ENCODE measurements at places on chromosomes 11 and 22.

GRCh38 chr11:36033082-36033751 lies 89.4 kb downstream of the LDLRAD3 start:
- no peak for DNase-seq

- DNase-seq = no peak
Observed at GRCh38 chr22:21624880-21625791, 4.7 kb downstream of the YDJC start.

GRCh38 chr22:44837481-44837880 lies 85.1 kb downstream of the ARHGAP8 start:
- DNase-seq = no peak

DNA sequence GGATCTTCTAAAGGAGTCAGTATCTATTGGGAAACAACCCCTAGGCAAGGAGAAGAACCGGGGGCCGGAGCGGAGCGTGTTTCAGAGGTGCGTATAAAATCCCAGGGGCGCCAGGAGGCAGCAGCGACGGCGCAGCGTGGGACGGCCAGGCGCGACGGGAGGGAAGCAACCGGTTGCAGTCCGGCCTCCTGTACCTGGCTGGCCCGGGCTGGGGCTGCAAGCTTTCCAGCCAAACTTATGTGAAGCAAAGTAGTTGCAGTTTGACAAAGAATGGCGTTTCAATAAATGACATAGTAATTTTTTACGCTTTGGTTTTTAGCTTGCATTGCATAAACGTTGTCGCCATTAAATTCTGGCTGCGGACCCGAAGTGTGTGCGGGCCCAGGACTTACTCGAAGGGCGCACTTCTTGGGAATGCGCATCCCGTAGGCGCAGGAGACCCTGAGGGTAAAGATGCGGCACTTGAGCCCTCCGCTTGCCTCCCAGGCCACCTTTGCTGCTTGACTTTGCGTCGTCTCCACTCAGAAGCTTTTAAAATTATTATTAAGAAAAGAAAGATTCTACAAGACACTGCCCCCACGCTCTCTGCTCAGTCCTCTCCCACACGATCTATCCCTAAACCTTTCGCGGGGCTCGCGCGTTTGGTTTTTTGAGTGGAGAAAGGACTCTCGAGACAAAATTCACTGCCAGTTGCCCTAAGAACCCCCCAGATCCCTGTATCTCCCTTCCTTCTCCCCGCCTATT lies 1.6 kb upstream of the WT1 start:
- no peak for DNase-seq

- DNase-seq = peak; percentile 37
Observed at GRCh38 chr11:69918938-69919650, 99.9 kb upstream of the FGF3 start.

DNA sequence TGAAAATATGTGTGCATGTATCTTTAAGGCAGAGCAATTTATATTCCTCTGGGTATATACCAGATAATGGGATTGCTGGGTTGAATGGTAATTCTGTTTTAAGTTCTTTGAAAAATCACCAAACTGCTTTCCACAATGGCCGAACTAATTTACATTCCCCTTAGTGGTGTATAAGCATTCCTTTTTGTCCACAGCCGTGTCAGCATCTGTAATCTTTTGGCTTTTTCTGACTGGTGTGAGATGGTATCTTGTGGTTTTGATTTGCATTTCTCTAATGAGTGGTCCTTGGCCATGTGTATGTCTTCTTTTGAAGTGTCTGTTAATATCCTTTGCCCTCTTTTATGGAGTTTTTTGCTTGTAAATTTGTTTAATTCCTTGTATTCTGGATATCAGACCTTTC lies 24.3 kb downstream of the CCDC15 start:
- DNase-seq = no peak

DNA sequence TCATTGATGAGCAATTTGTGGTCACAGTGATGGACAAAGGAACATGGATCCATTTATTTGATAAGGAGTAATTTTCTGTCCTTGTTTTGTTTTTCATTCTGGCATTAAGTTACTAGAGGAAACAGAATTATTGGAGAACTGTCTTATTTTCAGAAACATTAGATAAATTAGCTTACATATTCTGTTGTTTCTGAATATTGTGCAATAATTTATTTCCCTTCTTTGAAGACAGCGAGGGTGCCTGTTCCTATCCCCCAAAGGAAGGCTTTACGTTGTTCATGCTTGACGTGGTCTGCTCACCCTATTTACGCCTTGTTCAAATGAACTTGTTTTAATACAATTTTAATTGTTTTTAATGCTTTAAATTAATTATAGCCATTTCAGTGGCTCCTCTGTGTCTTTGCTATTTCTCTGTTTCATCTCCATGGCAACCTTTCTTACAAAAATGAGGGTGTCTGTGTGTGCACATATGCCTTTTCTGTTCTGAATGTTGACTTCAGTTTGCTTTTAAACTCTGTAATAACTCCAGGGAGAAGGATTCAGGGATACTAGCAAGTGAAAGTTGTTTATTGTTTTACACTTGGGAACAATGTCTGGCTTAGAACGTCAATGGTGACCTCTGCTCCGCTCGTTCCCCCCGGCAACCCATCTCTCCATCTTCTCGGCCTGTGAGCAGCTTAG lies 138.3 kb upstream of the PLET1 start:
- no peak for DNase-seq

DNA sequence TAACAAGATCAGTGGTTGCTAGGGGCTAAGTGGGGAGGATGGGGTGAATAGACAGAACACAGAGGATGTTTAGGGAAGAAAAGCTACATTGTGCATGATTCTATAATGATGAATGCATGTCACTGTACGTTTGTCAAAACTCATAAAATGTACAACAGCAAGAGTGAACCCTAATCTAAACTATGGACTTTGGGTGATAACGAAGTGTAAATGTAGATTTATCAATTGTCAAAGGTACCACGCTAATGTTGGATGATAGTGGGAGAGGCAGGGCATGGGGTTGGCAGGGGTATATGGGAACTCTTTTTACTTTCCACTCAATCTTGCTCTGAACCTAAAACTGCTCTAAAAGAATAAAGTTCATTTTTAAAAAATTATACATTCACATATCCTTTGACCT lies 21.3 kb upstream of the SLC5A1 start:
- no peak for DNase-seq

GRCh38 chr22:49899530-49899929 lies 18.7 kb downstream of the ALG12 start:
- DNase-seq = no peak

DNA sequence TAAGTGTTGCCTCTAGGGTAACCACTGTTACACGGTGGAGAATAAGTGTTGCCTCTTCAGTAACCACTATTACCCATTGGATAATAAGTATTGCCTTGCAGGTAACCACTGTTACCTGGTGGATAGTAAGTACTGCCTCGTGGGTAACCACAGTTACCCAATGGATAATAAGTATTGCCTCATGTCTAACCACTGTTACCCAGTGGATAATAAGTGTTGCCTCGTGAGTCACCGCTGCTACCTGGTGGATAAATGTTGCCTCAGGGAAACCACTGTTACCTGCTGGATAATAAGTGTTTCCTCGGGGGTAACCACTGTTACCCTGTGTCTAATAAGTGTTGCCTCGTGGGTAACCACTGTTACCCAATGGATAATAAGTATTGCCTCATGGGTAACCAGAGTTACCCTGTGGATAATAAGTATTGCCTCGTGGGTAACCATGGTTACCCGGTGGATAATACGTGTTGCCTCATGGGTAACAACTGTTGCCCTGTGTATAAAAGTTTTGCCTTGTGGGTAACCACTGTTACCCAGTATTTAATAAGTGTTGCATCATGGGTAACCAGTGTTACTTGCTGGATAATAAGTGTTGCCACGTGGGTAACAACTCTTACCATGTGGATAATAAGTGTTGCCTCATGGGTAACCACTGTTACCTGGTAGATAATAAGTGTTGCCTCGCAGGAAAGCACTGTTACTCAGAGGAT lies 12.3 kb upstream of the NXPE4 start:
- DNase-seq = no peak
